Stimulated activated CD4-positive, alpha-beta T cell treated with anti-CD3 and anti-CD28 coated beads, Interleukin-2, amount 100 ng/mL, for 4 hours (primary cell): ENCODE measurements at places on chromosomes 11 and 22.
A peak's percentile ranks its signal among the peaks of the same experiment; 100 is the strongest.

- DNase-seq = no peak
These were observed 71.6 kb downstream of the C11orf58 start for GRCh38 chr11:16809886-16810668.

- no peak for DNase-seq
These were observed 541 bp downstream of the MICAL2 start for GRCh38 chr11:12110714-12111548.

DNA sequence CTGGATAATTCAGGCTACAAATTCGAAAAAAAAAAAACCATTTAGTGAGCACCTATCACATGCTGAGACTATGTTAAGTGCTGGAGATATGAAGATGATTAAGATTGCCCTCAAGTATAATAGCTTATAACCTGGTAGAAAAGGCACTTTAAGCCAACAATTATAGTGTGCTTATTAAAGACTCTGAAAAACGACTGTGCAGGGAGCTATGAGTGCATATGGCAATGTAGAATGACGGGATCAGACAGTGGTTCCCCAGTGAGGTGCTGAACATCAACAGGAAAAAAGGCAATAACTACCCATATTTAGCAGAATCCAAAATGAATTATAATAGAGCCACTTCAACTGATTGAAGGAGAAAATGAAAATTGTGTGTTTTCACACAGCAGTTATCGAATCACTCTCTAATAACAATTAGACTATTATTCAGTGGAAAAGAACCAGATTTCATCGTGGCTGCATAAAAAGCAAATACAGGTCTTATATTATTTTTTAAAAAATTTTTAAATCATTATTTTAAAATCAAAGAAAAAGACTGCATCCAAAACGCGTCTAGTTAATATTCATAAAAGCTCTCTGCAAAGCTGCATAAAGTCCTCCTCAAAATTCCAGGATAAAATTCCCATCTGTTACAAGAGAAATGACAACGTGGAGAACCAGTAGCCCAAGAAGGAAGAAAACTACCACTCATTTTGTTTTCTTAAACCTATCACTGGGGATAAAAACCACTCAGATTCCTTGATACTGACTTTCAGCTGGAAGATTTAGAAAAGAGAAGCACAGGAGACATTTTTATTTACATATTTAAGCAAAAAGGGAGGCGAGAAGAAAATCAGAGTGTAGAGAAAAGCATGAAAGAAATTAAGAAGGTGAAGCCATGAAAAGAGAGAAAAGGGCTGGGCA, 1.1 kb downstream of the MTMR2 start:
- no peak for DNase-seq

GRCh38 chr11:32173977-32174376, 83.1 kb downstream of the RCN1 start:
- DNase-seq = no peak

GRCh38 chr11:91776655-91777054, 448.0 kb upstream of the FAT3 start:
- DNase-seq = no peak

DNA sequence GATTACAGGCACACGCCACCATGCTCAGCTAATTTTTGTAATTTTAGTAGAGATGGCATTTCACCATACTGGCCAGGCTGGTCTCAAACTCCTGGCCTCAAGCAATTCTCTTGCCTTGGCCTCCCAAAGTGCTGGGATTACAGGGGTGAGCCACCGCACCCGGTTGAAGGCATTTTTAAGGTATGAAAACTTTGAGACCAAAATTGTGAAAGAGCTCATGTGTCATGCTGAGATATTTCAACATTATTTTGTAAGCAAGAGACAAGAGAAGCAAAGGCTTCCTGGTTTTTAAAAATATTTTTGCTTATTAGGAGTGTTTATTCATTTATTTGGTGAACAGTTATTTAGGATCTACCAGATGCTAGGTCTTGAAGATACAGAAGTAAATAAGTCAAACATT, 6.8 kb downstream of the NHERF4 start:
- DNase-seq = no peak

DNA sequence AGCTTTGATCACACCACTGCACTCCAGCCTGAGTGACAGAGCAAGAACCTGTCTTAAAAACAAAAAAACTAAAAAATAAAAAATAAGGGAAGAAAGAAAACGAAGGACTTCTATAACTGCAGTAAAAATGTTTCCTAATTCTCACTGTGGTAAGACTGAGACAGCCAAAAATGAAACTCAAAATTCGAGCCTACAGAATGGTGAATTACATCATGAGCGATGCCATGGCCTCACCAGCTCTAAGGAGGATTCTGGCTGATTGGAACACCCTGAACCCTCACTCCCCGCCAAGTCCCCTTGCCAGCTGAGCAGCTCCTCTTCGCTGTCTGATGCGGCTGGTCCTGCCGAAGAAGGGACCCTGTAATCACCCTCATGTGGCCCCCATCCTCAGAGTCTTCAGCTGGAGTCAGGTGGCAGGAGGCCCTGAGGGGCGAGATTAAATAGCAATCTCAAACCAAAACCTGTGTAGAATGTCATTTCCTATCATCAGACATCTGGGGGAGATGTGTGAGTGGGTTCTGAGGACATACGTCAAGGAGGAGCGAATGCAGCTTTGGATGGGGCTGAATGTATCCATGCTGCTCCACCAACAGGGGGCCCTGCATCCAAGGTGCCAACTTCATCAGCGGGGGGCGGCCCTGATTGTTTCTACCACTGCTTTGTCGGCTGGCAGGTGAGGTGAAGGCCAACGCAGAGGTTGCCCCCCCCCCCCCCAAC, 29.2 kb downstream of the PDGFB start:
- no peak for DNase-seq

GRCh38 chr11:109939166-109939810, 153.9 kb upstream of the ZC3H12C start:
- DNase-seq = no peak

DNA sequence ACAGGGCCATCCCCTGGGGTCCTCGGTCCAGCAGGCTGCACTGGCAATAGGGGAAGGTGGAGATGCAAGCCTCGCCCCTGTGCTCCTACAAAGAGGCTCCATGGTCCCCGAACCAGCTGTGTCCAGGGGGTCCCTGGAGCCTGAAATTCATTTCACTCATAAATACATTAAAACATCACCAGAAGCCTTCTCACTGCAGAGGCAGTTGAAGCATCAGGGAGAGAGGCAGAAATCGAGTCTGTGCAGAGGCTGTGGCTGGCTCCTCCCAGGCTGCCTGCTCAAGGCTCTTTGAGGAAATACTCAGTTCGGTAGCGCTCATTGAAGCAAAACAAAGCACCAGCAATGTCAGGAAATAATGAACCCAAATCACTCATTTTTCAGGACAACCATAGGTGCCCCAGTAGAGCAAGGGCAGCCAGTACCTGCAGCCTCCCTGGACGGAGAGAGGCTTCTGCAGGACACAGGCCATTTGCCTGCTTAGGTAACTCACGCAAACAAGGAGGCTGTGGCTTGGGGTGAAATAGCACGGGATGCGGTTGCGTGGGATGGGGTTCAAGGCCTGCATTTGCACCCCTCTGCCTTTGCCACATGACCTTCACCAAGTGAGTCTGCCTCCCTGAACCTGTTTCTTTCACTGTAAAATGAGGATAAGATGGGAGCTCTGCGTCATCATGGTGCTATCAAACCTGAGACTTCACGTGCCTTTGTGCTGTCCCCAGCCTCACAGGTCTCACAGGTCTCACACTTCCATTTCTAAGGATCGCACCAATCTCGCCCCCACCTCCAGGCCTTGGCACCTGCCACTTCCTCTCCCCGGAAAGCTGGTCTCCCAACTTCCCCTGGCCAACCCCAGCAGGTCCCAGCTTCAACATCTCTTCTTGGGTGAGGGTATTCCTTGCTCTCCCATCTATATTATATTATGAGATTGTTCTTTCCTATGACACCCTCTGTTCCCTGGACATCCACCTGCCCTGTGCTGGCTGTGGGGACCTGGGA, 84.3 kb upstream of the SHISAL1 start:
- DNase-seq = no peak

DNA sequence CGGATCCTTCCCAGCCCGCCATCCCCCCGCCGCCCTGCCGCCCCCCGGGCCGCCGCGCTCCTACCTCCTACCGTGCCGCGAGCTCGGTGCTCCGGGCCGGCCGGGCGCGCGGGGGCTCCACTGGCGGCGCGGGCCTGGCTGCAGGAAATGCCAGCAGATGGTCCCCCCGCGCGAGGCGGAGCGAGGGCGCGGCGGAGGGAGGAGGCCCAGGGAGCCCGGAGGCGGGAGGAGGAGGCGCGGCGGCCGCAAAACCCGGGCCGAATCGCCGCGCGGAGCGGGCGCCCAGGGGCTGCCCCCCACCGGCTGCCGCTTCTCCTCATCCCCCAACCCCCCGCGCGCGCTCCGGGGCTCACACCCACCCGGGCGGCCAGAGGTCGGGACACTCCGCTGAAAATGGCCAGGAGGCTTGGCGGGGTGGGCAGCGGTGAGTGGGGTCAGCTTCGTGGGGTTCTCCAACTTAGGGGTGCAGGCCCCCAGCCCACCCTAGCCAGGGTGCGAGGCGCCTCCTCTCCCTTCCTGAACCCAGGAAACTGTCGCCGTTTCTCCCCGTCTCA, at the start of gene OSBPL5:
OSBPL5 (minus strand) TSS at position 159 of the 554 bp plus-strand sequence. CDS start 36,162 bp downstream, outside the sequence.
- DNase-seq = peak; percentile 16

GRCh38 chr22:43521716-43522115, 109.9 kb downstream of the MPPED1 start:
- no peak for DNase-seq

DNA sequence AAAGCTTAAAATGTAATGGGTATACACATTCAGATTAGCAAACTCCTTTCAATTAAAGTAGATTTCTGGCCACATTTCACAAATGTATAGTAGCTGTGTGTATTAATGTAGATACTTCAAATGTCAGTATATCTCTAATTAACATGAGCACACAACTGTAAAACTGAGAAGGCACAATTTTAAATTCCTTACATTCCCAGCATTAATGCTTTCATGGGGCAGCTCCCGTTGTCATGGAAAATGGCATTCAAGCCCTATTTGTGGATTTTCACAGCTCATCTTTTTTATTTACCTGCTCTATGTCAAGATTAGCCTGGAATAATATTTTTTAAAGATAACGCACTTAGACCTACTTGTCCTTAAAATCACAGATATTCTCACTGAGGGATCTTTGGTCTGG, 113.6 kb upstream of the SOX6 start:
- no peak for DNase-seq

DNA sequence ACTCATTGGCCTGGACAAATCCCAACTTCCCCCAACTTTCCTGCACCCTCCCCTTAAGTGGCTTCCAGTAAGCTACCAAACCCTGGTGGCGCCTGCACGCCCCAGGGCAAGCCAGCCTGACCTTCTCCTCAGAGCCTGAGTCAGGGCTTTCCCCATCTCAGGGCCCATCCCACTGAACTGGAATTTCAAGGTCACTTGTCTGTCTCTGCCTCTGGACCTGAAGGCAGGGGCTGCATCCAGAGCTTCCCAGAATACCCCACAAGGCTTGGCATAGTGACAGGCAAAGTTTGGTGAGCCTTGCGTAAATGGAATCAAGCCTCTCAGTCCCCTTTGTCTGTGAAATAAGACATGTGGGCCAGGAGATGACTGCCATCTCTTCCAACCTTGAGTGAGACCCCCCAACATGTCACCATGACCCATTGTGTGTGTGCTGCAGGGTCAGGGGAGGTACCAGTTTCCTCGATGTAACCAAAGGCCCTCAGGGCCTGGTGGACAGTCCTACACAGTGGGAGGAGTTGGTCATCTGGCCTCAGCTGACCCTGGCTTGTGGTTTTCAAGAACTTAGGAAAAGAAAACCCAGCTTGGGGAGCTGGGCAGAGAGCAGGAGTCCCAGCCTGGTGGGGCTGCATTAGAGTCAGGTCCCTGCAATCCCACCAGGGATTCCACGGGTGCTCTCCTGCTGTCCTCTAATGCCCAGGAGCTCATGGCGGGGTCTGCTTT, 8.9 kb downstream of the ALX4 start:
- no peak for DNase-seq

GRCh38 chr11:39651857-39652461, 1807.5 kb downstream of the LRRC4C start:
- no peak for DNase-seq

DNA sequence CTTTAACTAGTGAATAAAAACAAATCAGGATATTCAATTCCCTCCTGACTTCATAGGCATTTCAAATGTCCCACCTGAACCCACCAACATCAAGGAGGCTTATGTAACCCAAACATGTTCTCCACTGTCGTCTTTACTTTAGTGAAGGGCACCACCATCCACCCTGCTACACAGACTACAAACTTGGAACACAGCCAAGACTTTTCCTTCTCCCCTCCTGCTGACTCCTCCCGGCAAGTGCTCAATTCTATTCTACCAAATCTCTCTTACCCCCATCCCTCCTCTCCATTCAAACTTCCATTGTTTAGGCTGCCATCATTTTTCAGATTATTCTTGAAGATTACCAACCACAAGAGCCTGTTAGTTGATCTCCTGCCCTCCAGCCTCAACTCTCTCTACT, 24.3 kb downstream of the SAAL1 start:
- DNase-seq = no peak

DNA sequence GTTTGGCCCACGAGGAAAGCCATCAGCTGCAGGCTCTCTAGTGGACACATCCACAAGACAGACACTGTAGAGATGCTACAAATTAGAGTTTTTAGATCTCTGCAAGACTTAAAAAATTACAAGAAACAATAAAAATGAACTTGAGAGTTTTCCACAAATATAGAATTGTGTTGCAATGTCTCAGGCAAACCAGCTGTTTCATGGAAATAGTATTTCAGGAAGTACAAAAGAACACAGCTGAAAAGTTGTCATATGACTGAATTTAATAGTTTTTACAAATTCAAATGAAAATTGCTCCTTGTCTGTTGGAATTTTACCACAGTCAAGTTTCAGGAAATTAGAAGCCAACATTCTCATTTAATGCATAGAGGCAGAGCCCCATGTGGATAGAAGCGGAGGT, 184.5 kb upstream of the PITPNB start:
- no peak for DNase-seq

DNA sequence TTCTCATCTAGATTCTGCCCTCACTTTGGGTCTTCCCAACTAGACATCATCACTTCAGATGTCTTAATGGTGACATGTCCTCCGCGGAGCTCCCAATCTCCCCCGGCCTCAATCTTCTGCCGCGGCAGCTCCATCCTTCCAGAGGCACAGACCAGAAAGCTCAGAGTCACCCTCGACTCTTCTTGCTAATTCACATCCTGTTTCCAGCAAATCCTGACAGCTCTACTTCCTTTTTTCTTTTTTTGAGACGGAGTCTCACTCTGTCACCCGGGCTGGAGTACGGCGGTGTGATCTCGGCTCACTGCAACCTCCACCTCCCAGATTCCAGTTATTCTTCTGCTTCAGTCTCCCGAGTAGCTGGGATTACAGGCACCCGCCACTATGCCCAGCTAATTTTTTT, 54.5 kb downstream of the CACNG2 start:
- no peak for DNase-seq

DNA sequence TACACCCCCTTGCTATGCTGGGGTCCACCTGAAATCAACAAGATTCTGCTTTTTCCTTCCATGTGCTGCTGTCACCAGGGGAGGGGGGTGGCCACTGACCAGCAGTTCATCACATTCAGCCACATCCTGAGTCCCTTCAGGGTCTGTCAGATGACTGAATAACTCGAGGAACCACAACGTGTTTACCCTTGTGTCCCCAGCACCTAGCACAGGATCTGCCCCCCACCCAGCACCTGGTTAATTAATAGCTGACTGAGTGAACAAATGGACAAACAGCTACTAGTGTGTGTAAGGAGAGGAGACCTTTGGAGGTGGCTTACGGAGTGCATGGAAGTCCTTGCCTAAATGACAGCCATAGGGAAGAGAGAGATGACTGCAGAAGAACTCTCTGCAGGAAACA, 119.5 kb upstream of the NCAM1 start:
- DNase-seq = no peak

- DNase-seq = no peak
These were observed 5.7 kb upstream of the C1QTNF6 start for GRCh38 chr22:37193629-37194191.
